ENCODE measurements at places on chromosomes 1 and 21.

DNA sequence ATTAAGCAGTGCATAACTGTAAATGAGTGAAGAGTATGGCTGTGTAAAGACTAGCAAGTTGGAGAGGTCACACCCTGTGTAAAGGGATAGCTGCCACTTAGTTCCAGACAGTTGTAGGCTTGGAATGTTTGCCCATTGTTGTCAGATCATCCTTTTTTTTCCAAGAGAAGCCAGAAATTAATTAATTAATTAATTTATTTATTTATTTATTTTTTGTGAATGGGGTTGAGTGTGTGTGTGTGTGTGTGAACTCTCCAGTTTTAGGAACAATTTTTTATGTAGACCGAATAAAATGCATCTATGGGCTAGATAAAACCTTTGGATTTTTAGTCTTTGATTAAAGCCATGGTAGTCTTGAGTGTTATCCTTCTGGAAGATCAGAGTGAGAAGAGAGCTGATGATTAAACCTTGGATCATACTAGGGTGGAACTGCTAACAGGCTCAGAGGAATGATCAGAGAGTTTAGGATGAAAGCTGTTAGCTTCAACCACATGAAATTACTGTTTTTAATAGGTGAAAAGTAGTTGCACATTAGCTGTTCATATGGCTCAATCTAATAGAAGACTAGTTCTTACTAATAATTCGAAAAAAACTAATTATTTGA is 58.4 kb downstream of the OSBPL9 start:
- no peak for DNase-seq

- no peak for DNase-seq
Measured at GRCh38 chr1:64881281-64881680, 85.1 kb downstream of the JAK1 start.

- no peak for DNase-seq
Measured at GRCh38 chr1:173234899-173235298, 27.8 kb upstream of the TNFSF4 start.

DNA sequence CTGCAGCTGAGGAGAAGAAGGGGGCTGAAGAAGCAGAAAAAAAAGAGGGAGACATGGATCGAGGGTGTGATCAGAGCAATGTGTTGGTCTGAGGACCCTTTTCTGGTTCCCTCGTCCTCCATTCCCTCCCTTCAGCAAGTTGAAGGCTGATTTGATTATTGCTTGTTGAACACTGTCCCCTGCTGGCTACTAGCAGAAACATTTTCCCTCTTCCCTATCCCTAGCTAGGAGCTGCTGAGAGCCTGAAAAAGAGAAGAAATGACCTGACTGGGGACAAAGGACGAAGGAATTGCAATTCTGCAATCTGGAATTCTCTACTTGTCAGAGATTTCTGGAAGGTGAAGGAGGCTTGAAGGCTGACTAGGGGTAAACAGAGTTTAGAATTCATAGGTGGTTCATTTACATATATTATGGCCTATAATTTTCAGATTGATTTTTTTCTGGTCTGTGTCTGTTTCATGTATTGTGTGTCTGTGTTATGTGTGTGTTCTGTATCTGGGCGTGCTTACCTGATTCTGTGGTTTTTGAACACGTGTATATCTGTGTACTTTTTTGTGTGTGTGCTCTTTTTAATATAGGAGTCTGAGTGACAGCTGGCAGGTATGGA is 9.8 kb downstream of the NHLH1 start:
- DNase-seq: peak; percentile 28

DNA sequence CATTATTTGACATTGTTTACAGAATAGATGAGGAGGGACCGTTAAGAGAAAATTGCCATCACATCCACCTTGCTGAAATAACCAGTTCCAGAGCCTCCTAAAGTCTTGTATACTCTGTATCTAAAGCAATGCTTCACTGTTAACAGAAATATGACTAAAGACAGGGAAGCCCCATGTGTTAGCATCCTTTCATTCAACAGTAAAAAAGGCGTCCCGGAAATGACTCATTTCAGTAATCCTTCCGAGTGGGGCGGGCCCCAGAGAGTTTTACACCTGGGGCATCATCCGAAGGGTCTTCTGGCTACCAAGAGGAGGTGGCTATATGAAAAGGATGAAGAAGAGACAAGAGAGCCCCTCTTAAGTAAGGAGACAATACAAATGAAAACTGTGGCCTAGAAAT is 227.2 kb downstream of the SLC45A1 start:
- no peak for DNase-seq

GRCh38 chr1:51669272-51669671 is 52.4 kb downstream of the OSBPL9 start:
- no peak for DNase-seq

GRCh38 chr1:72283307-72284083 is 1.2 kb upstream of the NEGR1 start:
- DNase-seq: peak; percentile 75

GRCh38 chr1:91603409-91603808 is 102.8 kb downstream of the CDC7 start:
- DNase-seq: no peak

DNA sequence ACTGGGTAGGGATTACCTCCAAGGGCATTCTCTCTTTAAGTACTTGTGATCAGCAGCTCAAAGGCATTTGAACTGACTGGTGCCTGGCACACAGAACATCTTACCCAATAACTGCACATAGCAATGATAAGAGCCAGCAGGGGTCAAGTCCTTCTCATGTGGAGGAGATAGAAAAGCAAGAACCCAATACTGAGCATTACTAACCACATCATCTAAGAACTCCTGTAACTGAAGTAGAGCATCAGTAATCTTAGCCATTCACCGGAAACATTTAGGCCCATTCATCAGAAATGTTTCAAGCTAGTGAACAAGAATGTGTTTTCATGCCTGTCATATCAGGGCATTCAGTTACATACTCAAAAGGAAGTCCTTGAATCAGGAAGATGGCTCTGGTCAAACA is 33.6 kb upstream of the THEM4 start:
- no peak for DNase-seq

- DNase-seq: no peak
Measured at GRCh38 chr1:221174330-221174993, 295.2 kb downstream of the HLX start.

GRCh38 chr21:40714536-40714935 is 132.4 kb downstream of the DSCAM start:
- DNase-seq: no peak

DNA sequence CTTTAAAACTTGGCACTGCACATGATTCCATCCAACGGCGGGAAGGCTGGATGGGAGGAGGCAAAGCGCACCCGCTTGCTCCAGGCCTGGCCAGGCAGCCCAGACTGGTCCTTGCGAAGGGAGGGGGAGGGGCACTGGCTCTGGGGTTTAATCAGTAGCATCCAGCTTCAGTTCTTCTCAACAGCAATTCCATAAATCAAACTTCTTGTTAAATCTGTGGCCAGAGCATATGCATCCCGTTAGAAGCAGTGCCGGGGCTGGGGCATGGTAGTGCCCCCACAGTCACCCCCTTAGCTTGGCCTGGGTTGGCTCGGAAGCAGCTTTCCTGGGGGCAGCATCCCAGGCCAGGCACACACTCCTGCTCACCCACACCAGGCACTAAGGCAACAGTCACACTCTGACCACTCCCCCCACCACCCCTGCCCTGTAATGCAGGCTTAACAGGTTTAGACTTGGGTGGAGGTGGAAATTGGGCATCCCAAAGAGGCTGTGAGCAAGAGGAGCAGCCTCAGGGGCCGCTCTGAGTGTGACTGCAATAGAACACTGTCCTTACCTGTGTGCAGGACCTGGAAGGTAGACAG is 94.1 kb upstream of the CASZ1 start:
- no peak for DNase-seq

DNA sequence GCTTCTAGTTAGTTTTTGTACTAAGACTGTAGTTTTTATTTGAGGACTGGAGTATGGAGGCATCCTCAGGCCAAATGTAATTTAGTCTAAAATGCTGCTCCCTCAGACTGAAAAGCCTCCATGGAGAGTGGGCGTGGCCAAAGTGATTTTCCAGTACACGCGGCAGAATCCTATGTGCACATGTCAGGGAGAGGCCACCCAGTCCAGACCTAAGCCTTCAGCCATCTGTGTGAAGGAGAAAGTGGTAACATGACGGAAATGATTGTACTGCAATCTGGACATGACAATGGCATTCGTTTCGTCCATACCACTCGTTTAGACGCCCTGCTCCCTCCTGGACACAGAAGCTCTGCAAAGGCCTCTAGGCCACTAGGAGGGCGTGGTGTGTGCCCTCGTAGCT is 56.2 kb downstream of the PCP4 start:
- no peak for DNase-seq

DNA sequence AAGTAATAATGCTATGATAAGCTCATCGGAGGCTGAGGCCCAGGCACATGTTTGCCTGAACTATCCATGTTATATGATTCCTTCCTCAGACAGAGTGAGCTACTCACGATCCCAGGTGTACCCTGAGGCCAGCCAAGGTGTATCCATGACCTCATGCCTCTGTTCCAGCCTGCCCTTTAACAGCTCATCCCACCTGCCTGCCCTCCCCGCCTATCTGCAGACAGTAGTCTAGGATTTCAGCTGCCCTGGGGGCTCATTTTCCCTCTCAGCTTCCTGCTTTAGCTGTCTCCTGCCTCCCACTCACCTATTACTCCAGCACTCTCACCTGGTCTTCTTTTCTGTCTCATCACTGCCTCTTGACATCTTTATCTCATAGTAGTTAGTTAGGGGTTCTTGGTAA is 1.9 kb upstream of the IL24 start:
- no peak for DNase-seq

GRCh38 chr1:145796753-145797152 is 27.1 kb downstream of the RNF115 start:
- DNase-seq: no peak

DNA sequence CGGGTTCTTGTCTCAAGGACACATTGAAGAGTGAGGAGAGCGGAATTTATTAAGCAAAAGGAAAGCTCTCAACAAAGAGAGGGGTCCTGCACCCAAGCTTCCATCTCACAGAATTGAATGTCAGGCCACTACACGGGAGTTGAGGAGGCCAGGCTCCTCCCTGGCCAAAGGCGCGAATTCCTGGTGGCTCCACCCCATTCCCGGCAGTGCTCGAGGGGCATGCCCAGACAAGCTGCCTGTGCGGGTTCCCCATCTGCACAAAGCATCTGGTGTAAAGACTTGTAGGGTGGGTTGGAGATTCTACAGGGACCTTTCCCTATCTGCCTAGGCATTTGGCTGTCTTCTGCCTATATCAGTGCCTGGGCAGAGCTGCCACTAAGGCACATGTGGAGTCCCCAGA is 648.5 kb upstream of the PKN2 start:
- DNase-seq: no peak

DNA sequence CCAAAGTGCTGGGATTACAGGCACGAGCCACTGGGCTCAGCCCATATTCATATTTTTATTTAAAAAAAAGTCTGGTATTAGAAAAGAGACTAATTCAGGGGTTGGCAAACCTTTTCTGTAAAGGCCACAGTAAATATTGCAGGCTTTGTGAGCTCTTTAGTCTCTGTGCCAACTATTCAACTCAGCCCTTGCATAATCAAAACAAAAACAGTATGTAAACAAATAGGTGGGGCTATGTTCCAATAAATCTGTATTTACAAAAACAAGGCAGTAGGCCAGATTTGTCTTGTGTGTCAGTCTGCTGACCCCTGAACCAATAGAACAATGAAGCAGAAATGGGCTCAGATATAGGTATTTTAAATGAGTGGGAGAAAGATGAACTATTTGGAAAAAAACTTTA is 49.3 kb downstream of the CDC42BPA start:
- DNase-seq: no peak

DNA sequence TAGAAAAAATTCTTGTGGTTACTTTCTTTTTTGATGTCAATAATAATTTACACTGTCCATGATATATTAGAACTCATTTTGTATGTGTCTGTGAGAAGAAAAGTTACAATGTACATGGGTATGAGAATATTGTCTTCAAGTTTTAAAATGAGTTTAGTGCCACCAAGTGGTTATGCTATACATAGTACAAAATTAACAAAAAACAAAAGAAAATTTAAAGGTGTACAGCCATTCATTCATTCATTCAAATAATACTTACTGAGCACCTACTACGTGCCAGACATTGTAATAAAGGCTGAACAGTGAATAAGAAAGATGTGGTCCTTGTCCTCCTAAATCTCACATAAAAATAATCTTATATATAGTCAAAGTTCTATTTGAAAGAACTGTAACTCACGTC is 27.7 kb downstream of the UCHL5 start:
- no peak for DNase-seq

GRCh38 chr1:61457526-61458040 is 267.4 kb downstream of the TM2D1 start:
- no peak for DNase-seq

DNA sequence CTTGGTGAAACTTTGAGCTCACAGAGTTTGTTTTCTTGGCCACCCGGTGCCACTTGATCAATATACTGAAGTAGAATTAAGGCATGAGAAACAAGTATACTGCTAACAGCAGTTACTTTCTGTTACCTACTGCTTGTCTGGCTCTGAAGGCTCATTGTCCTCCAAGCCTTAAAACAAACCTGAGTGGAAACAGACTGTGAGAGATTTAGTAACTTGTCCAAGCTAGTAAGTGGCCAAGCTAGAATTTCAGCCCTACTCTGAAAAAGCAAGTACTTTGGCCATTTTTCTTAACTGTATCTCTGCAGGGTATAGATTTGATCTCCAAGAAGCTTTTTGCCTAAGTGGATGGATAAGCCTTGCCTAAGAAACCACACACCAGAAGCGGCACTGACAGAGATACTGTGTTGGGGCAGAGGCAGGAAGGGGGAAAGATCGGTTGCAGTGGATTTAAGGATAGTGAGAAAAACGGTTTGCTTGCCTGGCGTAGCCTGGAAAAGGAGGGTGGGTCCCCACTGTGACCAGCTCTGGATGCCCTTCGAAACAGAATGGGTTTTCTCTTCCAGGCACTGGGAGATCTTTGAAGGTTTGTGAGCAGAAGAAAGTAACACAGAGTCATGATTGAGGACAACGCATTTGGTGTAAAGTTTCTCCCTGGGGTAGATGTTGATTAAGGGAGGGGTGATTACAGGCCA is 2.1 kb upstream of the MACO1 start:
- no peak for DNase-seq

GRCh38 chr1:167905671-167906070 is 8.3 kb downstream of the ADCY10 start:
- DNase-seq: no peak

DNA sequence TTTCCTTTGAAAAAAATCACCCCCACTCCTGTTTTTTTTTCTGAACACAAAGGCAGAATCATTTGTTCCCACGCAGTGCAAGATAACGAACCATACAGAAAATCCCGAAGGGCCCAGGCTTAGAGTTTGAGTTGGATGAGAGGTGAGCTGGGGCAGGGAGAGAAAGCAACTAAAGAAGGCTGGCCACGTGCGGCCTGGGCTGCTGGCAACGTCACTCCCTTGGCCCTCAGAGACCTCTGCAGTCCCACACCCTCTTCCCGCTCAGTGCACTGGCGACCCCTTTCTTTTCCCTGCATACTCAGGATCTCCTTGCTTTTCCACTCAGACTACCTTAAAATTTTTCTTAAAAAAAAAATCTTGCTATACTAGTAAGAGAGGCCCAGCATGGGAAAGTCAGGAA is 28.2 kb upstream of the CRNN start:
- DNase-seq: no peak

- DNase-seq: no peak
Measured at GRCh38 chr1:69421286-69421685, 146.4 kb upstream of the LRRC7 start.
